Activated T-cell treated with anti-CD3 and anti-CD28 coated beads, Interleukin-2, amount 50 U/mL, for 4 hours (primary cell): ENCODE measurements at places on chromosomes 11 and 22. TPM values are rescaled to one million over a fixed set of nuclear protein-coding genes. Genes with fewer than 3 reads are reported as not detected.

DNA sequence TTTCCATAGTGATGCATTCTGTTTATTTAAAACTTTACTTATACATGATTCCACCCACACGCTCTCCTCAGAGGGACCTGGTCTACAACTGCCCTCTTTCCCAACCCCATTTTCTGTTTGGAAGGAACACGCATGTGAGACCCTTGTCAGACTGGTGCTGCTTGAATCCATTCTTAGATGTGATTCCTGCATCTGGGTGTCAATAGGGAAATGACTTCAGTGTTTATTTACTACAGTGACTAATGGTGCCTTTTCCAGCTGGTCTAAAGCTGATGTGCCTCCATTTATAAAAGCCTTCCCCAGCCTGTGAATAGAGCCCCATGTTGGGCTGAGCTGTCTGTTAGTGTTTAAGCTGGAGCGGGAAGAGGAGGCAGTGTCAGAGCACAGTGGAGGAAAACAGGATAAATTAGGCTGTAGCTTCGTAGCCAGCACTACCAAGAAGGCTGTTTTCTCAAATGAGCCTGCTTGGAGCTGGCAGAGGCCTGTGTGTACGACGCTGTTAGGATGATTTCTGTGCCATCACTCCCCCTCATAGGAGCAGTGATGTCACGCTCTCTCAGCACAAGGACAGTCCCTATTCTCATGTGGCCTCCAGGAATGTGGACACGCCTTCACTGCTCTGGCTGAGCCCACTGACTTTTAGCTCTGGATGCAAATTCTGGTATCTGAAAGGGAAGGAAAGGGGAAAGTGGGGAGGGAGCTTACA is 18.9 kb upstream of the C11orf96 start:
- no peak for DNase-seq

DNA sequence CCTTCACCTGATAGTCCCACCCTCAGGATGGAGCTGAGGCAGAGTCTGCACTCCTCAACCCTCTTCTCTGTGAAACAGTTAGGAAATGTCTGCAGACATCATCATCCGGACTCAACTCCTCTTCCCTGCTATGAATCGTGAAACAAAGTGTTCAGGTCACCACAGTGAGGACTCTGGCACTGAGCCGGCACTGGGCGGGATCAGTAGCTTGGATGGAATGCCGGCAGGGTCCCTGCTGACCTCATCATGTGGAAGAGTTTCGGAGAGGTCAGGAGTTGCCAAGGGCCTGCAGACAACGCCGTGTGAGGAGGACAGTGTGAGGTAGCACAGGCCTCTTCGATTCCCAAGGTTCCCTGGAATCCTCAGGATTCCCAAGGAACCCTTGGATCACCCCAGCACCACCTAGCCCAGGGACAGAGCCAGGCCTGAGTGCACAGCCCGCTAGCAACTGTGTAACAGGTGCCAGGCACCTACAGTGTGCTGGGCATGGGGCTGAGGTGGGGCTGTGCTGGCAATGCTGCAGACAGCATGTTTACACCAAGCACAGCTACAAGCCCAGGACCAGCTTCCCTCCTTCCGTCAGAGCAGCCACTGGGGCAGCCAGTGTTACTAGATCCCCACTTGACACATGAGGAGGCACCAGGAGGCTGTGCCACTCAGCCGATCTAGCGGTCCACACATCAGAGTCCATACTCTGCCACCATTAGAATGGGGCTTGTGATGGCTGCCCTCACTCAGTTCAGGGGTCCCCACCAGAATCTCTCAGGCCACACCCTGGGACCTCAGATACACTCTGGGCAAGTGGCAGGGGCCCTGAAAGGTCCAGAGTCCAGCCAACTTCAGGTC is 693 bp upstream of the LINC01488 start:
- DNase-seq = no peak

DNA sequence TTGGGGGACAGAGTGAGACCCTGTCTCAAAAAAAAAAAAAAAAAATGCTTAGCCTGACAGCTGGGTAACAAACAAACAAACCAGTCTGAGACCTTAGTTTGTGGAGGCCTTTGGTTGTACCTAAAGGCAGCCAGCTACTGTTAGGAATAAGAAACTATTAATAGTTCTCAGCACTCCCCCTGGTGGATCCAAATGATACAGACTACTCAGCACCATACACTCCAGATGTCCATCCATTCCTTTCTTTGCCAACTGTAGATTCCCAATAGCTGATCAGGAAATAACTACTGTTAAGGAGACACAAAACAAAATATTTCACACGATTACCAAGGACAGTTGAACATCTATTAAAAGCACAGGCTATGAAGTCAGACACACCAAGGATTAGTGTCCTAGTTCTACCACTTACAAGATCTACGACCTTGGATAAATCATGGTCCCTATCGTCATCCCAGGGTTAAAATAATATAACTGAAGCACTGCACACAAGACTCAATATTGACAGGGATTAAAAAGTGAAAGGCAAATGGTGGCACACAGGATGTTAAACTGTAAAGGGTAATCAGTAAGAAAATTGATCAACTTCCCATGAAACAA is 17.2 kb downstream of the CLDN25 start:
- DNase-seq = no peak

GRCh38 chr22:26737262-26737661 is 79.9 kb downstream of the MIAT start:
- no peak for DNase-seq

- DNase-seq = no peak
These were observed 29.6 kb upstream of the SNX19 start for GRCh38 chr11:130945896-130946295.

DNA sequence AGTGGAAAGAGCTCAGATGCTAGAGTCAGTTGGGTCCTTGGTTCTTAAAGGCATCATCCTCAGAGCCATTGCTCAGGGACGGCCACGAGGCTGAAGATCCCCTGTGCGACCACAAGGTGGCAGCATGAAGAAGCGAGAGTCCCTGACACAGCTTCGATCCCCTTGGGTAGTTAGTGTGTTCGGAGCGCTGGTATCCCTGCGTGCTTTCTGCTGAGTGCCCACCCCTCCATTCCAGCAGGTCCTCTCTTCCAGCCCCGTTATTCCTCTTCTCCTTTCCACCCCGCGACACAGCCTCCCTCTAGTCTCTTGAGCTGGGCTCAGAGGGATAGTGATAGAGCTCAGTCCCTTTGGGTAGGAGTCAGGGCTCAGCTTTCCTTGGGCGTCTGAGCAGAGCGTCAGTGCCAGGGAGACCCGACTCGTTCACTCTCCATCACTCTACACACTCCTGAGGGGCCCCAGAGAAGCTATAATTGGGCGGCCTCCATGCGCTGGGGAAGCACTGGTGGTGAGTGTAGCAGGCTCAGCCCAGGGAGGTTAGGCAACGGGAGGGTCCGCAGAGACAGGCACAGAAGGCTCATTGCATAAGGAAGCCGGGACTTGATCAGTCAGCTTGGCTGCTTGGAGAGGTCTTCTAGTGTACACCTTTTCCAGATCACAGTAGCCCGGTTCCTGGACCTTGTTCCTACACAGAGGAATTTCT is at the start of gene OR51D1:
TSS of gene OR51D1 (plus strand) at position 516 of the 700 bp plus-strand sequence. CDS start 2,314 bp downstream, outside the sequence.
- peak; percentile 62 for DNase-seq

GRCh38 chr22:22943521-22944267 is 56.1 kb downstream of the IGLL5 start:
- DNase-seq = no peak

- no peak for DNase-seq
These were observed 1.3 kb downstream of the PPP1R14B start for GRCh38 chr11:64245401-64245796.

- no peak for DNase-seq
These were observed 1.8 kb upstream of the TMEM86A start for GRCh38 chr11:18696638-18697225.

- no peak for DNase-seq
These were observed 185.3 kb upstream of the CTSC start for GRCh38 chr11:88522624-88523385.

DNA sequence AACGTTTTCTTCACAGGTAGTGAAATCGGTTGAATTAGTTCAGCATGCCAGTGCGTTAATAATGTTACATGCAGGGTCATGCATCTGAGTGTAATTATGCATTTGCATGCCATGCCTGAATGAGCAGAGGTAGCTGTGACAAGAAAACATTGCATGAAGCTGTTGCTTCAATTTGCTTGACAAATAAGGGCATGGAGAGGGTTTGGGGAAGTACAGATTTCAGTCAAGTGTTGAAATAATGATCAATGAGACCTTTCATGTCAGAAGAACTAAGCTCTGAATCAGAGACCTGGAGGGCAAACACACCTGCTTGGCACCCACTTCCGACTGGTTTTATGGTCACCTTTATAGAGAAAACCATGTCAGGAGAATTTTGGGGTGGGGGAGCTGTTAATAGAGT is 221.4 kb downstream of the DBX1 start:
- no peak for DNase-seq

DNA sequence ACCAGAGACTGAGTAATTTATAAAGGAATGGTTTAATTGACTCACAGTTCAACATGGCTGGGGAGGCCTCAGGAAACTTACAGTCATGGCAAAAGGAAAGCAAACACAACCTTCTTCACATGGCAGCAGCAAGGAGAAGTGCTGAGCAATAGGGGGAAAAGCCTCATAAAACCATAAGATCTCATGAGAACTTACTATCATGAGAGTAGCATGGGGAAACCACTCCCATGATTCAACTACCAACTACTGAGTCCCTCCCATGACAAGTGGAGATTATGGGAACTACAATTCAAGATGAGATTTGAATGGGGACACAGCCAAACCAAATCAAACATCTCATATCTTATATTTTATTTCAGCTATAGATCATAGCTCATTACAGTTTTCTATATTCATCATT is 33.0 kb downstream of the GRIA4 start:
- no peak for DNase-seq

DNA sequence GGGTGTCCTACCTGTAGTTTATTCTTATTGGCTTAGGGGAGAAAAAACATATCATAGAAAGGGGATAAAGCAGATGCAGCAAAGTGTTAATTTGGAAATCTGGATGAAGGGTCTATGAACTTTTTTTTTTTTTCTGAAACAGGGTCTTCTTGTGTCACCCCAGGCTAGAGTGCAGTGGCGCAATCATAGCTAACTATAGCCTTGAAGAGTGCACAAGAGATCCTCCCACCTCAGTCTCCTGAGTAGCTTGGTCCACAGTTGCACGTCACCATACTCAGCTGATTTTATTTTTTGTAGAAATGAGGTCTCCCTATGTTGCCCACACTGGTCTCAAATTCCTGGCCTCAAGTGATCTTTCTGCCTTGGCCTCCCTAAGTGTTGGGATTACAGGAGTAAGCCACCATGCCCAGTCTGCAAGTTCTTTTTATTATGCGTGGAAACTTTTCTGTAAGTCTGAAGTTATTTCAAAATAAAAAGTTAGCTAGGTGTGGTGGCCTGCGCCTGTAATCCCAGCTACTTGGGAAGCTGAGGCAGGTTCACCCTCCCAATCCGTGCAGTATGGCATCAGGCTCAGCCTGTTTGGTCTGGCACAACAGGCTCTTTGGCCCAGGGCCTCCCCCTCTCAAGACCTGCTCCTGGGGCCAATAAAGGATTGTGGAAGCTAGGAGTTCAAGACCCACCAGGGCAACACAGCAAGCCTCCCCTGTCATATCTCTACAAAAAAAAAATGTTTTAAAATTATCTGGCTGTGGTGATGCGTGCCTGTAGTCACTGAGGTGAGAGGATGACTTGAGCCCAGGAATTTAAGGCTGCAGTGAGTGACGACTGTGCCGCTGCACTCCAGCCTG is 111.9 kb downstream of the MED15 start:
- no peak for DNase-seq

- DNase-seq = no peak
These were observed 354 bp downstream of the POLR2L start for GRCh38 chr11:841981-842369.

DNA sequence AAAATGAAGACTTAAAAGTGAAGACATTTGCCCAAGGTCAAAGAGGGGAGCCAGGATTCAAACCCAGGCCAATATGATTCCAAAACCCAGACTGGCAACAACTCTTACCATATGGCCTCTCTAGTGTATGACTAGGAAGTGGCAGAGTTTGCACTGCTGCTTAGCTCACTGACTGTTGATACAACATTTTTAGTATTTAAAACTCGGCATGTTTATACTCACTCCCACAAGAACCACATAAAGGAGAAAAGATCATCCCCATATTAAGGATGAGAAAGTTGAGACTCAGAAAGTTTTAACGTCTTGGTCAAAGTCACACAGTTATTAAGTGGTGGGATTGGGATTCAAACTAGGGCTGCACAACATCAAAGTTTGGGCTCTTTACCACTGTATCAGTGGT is 81.7 kb downstream of the CCDC34 start:
- no peak for DNase-seq

DNA sequence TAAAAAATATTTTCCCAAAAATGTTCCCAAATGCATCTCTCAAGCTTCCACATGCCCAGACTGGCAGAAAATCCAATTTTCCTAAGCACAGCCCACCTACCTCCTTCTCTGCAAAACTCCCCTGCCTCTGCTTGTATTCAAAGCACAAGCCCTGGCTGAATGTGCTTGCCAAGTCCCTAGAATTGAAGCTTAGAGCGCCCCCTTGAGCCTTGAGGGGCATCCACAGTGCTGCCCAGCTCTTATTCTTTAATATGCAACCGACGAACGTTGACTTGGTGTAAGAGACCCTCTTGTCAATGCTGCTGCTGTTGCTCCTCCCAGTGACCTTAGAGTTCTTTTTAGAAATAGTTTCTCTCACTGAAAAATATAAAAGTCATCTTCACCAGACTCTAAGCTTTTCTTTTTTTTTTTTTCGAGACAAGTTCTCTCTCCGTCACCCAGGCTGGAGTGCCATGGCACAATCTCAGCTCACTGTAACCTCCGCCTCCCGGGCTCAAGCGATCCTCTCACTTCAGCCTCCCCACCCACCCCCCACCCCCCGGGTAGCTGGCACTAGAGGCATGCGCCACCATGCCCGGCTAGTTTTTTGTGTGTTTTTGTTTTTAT is 63.5 kb upstream of the CAPRIN1 start:
- DNase-seq = peak; percentile 72

- DNase-seq = no peak
These were observed 8.8 kb upstream of the EMSY start for GRCh38 chr11:76436020-76436419.

GRCh38 chr11:86245369-86246292 is 1.1 kb downstream of the EED start:
- no peak for DNase-seq

- no peak for DNase-seq
These were observed 12.5 kb downstream of the CREB3L1 start for GRCh38 chr11:46290011-46290410.

DNA sequence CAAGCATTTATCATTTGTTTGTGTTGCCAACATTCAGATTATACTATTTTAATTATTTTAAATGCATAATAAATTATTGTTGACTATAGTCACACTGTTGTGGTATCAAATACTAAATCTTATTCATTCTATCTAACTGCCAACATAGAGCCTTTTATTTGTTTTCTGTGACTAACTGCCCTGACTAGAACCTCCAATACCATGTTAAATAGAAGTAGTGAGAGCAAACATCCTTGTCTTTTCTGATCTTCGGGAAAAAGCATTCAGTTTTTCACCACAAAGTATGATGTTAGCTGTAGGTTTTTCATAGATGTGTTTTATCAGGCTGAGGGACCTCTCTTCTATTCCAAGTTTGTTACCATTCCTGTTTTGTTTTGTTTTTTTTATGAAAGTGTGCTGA is 15.2 kb downstream of the TRIM34 start:
- no peak for DNase-seq

The TRIM51 gene
- total RNA-seq = not detected

The CCDC89 gene
- total RNA-seq = not detected

The FOXRED1 gene
- total RNA-seq = 51.4 TPM

The POLD4 gene
- 16.4 TPM for total RNA-seq

The BATF2 gene
- total RNA-seq = not detected

The VPREB3 gene
- not detected for total RNA-seq

The PLAAT5 gene
- 0.05 TPM for total RNA-seq

The TREH gene
- not detected for total RNA-seq

The HBE1 gene
- 1.3 TPM for total RNA-seq

The NCAPH2 gene
- total RNA-seq = 152 TPM

The NRGN gene
- 1.2 TPM for total RNA-seq

The KRTAP5-11 gene
- not detected for total RNA-seq

The LMO1 gene
- total RNA-seq = not detected

The MUC2 gene
- total RNA-seq = 0.30 TPM
